ENCODE measurements at places on chromosomes 4 and X.

DNA sequence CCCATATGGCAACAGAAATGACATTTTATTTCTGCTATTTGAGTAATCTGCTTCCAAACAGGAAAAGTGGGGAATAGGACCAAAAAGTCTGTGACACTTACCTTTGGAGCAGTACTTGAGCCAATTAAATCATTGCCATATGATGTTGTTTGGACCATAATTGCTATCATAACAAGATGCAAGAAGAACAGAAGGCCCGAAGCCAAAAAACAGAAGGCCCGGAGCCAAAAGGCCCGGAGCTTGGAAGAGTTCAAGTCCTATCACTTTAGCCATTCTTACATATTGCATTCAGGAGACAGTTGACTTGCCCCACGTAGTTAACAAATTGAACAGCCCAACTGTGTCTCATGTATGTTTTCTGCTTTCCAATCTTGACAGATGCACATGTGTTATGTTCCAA, 285.6 kb downstream of the ARHGAP24 start:
- peak; percentile 5 for DNase-seq

- no peak for DNase-seq
These were observed 245.2 kb upstream of the SMIM31 start for GRCh38 chr4:164508771-164509170.

DNA sequence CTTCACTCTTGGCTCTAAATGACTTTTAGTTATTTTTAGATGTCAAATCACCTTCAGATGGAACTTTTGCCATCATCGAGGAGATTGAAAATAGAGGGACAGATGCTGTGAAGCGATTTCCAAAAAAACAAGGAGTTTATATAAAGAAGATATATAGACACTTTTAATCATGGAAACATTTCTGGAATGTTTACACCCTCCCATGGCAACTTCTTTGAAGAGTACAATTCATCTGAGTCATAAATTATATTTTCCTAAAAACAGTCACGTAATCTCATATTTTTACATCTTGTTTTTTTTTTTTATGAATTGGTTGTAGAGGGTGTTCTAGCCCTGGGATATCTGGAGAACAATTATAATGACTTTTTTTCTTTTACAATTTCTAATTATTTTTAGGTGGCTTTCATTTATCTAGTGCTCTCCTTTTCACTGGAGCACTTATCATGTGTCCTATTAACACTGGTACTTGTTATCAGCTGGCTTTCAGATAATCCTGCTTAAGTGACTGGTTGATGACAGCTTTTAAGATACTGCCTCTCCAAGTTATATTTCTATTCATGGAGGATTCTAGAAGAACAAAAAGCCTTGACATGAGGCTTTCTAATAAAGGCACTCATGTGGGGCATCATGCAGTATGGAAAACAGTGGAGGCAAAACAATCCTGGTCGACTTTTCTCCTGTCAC, 24.9 kb downstream of the PCDH7 start:
- no peak for DNase-seq

DNA sequence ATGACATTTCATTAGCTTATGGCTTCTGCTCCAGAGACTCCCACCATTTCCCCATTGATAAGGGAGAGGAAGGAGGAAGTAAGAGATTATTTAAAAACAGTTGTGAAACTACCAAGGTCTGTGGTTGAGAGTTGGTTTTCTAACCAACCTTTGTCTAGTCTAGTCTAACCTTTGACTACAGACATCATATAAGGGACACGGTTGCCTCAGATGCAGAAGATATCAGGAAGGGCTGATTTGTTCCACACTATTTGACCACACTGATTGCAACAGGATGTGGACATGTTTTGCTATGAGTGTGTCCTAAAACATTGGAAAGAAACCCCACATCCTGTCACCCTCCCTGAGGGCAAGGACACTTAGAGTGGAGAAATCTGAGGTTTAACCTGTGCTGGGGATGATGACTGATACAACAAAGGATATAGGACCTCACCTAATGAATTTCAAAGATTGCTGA, 53.0 kb downstream of the COQ2 start:
- peak; percentile 18 for DNase-seq

GRCh38 chrX:68894513-68895340, 65.9 kb downstream of the EFNB1 start:
- no peak for DNase-seq

DNA sequence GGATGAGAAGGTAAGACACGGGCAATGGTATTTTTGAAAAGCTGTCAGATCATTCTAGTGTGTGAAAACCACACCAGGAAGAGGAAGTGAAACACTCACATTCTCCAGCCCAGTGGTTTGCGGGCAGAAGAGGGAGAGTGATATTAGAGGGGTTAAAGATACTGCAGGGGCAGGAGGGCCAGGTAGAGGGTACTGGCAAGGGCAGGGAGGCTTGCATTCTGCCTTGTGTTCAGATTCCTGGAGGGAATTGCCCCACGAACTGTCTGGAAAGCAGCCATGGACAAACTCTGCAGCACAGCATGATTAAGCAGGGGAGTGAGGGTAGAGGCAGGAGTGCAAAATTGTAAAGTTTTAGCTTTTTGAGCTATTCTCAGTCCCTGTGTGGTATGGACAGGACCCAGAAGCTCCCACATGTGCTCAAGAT, 30.9 kb downstream of the NIPAL1 start:
- DNase-seq = no peak

GRCh38 chr4:178941975-178942374, 1499.7 kb upstream of the AGA start:
- no peak for DNase-seq

GRCh38 chr4:184401397-184402171, 72.8 kb downstream of the IRF2 start:
- DNase-seq = no peak

DNA sequence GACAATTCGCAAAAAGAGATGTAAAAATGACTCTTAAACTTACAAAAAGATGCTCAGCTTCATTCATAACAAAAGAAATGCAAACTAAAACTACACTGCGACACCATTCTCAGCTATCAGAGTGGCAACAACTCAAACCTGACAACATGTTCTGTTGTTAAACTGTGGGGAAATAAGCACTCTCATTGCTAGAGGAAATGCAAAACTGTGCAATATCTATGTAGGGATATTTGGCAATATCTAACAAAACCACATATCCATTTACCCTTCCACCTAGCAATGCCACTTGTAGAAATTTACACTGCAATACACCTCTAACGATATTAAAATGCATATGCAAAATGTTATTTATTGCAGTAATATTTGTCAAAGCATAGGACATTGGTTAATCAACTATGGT, 78.3 kb upstream of the EGFL6 start:
- no peak for DNase-seq

GRCh38 chr4:70559924-70560323, 32.1 kb upstream of the AMBN start:
- no peak for DNase-seq

- no peak for DNase-seq
These were observed 106.9 kb upstream of the MID1IP1 start for GRCh38 chrX:38694394-38694793.

DNA sequence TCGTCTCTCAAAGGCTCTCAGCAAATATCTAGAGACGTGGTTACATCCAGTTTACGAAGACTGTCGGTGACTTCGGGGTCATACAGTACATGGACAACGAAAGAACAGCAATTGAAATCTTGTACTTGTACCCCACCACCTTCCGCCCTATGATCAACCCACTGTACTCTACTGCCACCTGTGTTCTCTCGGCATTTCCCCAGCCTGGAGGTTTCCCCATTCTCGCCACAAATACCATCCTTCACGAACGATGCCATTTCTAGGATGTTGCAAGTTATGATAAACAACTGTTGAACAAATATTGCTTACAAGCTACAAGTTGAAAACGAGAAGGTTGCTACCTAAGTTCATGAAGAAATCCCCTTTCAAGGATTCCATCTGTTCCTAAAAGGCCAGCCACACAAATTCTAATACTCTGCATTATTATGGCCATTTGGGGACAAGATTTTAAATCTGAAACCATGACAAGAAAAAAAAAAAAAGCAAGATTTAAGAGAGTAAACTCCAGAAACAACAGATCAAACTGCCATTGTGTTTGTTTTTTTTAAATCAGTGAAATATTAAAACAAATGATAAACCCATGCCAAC, 1.6 kb downstream of the APBB2 start:
- peak; percentile 13 for DNase-seq

DNA sequence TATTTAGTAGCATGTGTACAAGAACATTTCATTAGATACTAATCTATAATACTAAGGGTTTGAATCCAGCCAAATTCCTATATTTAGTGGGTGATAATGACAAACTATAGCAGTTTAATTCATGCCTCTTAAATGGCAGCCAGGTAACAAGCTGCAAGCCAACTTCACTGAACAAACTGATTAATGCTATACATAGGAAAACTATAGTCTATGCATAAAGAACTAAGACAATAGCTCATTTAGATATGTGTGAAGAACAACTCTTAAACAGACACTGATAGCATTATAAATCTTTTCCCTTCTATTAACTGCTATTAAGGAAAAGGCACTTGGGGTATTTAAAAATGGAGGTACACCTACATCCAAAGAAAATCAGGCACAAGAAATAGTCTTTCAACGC, 19.1 kb downstream of the ACSL1 start:
- DNase-seq = no peak

DNA sequence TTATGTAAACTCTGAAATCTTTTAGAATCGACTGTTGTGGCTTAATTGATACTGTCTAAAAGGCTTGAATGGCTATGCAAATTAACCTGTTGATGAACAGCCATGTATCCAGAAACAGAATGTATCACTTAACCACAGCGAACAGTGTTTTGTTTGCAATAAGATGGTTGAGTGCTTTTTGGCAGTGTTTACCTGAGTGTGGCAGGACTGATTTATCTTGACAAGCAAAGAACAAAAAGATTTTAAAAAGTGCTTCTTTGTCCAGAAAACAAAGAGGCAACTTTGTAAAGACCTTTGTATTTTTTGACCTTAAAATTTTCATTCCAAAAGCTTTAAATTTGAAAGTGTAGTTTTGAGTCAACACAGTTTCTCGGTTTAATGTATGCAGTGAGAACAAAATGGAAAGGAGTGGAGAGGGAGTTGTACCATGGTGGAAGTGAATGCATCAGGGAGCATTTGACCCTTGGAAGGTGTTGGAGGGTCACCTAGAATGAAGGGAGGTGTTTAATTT, 18.0 kb downstream of the ARHGAP10 start:
- DNase-seq = no peak

GRCh38 chr4:36189511-36190226, 54.6 kb downstream of the ARAP2 start:
- no peak for DNase-seq

DNA sequence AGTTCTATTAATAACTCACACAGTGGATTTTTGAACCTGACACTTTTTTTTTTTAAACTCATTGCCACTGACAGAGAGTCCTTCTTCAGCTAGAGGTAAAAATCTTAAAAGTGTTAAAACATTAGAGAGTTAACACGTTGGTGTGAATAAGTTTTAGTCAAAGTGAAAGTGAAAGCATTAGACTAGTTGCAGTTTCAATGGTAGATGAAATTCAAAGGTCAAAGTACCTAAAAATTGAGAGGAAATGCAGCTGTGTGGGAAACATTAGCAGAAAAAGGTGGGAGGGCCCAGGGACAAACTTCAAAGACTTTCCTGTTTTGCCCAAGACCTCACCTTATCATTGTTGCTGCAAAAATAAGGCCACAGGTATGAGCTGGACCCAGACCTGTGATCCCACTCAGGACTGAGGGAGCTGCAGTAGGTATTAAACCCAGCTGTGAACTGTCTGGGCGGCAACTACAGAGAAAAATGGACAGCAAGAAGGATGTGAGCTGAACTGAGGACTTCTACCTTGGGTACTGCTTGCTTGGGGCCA, 17.6 kb upstream of the GABRA4 start:
- no peak for DNase-seq

DNA sequence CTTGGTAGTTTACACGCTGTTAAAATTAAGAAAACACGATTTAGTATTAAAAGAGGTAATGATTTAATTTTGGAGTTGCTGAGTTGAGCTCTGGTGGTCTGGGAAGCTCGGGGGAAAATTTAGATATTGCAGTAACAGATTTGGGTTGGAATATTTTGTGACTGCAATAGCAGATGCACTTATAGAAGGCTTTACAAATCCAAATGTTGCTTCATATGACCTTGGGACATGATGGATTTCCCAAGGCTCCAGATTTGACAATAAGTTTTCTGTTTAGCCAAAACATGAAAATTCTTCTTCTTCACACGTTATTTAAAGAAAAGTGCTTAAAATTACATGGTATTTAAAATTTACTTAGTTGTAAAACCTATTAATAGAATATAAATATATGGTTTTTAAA, 302.0 kb downstream of the SPRY1 start:
- no peak for DNase-seq

DNA sequence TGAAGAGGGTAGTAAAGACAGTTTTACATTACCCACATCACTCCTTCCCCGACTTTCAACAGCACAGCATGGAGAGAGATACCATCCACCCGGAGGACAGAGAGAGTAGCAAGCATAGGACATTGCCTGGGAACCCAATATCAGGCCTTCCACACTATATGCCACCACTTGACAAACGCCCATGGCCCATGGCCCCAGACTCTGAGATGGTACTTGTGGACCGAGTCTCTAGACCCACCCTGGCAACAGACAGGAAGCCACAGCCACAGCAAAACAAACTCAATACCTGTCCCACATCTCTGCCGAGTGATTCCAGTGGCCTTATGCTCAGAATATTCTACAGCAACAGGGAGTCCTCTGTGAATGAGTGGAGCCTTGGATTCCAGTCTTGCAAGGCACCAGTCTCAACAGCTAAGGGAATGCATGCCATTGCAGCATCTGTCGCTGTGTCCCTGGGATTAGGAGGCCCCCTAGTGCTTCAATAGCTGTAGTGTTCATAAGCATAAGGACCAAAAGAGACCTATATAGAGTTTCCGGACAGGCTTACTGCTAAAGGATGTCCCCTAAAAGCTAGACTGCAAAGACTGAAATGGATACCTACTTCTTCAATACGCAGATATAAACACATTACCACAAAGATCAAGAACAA, 14.7 kb upstream of the CT55 start:
- peak; percentile 67 for DNase-seq

GRCh38 chrX:105820247-105820646, 2.1 kb upstream of the NRK start:
- DNase-seq = no peak

- no peak for DNase-seq
These were observed 241.7 kb upstream of the TLL1 start for GRCh38 chr4:165631208-165631894.

DNA sequence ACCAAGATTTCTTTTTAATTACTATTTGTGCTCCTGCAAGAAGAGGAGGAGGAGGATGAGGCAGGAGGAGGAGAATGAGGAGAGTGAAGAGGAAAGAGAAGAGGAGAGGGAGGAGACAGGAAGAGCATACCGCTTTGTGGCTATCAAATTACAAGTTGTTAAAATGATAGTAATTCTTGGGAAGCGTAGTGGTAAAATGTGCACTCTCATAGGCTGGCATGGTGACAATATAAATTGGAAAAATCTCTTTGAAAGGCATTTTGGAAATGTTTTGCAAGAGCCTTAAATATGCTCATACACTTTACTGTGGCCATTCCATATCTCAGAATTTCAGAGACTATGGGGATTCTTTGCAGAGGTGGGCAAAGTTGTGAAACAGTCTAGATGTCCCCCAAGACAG, 53.2 kb downstream of the MXRA5 start:
- no peak for DNase-seq
